NCI-H82 (cell line): ENCODE measurements at places on chromosomes 11 and 22.
A peak's percentile ranks its signal among the peaks of the same experiment; 100 is the strongest.

GRCh38 chr11:102421261-102421660, 31.3 kb downstream of the TMEM123 start:
- peak; percentile 76 for DNase-seq

DNA sequence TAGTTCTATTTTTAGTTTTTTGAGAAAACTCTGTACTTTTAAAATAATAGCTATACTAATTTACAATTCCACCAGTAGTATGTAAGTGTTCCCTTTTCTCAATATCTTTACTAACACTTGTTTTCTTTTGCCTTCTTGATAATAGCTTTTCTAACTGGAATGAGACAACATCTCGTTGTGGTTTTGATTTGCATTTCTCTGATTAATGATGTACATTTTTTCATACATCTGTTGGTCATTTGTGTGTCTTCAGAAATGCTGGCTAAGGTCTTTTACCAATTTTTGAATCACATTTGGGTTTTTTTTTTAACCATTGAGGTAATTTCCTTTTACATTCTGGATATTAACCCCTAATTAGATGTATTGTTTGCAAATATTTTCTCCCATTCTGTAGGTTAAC, 258.9 kb downstream of the DYNC2H1 start:
- DNase-seq = no peak

DNA sequence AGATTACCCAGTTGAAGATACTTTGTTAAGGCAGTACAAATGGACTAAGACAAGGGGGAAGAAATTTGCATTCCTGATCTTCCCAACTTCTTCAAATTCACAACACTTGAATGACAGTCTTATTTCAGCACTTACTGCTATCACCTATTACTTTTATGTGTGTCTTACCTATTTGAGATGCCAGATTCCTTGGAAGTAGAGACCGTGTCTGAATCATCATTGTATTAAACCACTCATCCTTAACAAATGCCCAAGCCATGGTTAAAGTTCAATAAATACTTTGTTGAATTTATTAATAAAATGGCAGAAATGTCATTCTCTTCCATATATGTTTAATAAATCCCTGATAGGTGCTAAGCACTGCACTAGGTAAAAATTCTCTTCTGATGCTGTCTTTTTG, 18.3 kb downstream of the SC5D start:
- no peak for DNase-seq

DNA sequence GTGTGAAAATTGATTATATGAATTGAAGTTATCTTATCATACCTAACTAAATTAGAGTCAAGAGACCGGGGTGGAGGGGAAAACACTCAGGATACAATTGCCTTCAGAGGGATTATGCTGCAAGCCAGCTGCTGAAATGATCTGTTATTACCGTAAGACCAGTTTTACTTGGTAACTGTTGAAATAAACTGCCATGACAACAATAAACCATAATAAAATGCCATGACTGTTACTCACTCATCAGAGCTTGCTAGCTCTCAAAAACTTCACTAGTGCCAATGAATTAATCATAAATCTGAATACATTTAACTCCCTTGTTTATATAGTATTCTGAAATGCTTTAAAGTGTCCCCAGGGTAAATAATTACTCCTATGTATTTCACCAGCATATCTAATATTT, 68.2 kb downstream of the CASP12 start:
- DNase-seq = peak; percentile 44

DNA sequence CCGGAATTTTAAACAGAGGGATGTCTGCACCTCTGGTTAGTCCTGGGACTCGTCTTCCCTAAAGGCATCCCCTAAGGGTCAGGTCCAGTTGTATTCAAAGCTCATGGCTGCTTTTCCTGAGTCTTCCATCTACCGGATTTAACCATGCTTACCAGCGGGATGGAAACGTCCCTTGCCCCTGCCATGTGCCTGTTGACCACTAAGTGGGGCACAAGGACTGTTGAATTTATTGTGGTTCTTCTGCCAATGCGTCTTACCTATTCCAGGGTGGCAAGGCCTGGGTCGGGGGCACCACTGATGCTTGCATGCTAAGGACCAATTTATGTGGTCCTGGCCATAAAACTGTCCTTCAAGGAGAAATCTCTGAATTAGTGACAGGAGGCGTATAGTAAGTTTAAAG, 25.6 kb downstream of the ANKRD42 start:
- DNase-seq = peak; percentile 50

- no peak for DNase-seq
Measured at GRCh38 chr11:15146271-15147003, 31.7 kb downstream of the INSC start.

DNA sequence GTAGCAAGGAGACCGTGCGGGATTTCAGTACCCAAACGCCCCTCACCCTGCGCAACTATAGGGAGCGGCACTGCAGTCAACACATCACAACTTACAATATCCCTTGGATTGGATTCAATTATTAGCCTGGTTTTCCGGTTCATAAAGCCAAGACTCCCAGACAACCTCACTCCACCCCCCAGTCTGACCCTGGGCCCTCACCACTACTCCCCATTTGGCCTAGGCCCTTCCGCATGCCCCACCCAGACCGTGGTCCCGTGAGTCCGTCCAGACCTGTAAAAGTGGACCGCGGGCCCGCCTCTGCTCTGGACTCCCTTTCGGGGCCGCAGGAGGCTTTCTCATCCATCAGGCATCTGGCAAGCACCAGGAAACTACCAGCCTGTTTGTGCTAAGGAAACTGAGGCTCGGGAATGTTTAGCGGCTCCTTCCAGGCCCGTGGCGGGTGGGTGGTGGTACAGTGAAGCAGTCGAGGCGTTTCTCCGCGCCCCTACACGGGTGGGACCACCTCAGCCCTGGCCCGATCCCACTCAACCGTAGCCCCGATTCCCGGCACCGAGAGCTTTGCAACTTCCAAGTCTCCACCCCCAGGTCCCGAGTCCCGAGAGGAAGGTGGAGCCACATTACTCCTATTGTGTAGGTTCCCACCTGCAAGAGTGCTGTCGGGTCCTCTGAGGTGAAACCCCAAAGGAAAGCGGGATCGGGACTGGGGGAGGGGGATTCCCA, 679 bp upstream of the DPP3 start:
- DNase-seq = peak; percentile 87

DNA sequence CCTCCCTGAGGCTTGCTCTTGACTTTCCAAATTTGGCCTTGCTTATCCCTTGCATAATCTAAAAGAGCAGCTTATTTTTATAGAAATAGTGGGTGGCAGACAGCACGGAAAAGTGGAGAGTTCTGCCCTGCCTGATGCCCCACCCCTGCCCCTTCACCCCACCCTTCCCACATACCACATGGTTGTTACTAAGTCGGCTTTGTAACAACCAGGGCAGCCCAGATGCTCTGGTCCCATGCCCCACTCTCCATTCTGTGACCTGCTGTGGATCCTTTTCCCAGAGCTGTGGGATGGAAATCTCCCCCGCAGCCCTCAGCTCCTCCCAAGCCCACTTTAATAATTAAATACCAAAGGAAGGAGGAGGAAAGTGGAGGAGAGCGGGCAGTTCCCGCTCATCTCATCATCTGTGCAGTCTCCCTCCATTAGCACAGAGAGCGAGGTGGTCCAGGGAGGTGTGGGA, 10.9 kb downstream of the MRGPRF start:
- DNase-seq = peak; percentile 17

DNA sequence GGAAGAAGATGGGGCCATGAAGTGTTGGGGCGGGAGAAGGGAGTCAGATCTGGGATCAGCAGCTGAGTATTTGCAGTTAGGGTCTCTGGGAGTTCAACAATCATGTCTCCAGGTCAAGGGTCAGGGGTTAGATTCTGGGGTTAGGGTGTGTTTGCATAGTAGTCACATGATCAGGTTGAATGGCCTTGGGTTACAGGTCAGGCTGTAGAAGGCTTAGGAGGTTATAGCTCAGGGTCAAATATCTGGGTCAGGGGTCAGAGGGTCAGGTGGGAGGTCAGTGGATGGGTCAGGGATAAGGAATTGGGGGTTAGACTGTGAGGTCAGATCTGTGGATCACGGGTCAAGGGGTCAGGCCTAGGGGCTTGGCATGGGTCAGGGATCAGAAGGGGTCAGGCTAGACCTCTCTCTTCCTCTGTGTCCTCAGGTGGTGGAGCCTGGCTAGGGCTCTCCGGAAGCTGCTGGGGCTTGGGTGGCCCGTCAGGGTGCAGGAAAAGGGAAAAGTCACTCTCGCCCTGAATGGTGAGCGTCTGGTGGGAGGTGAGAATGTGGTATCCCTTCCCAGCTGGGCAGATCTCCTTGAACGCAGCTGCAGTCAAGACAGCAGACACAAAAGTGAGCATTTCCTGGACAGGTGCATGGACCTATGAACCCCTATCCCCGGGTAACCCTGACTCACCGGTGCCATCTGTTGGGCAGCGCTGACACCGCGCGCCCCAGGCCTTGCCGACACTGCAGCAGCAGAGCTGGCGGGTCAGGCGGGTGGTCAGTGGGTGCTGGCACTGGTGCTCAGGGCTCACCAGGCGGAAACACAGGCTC, 6.4 kb downstream of the LTBP3 start:
- DNase-seq = peak; percentile 66

- peak; percentile 25 for DNase-seq
Measured at GRCh38 chr11:119339589-119340334, 921 bp downstream of the C1QTNF5 start.

- DNase-seq = no peak
Measured at GRCh38 chr22:37525073-37525745, 6.0 kb upstream of the CARD10 start.

DNA sequence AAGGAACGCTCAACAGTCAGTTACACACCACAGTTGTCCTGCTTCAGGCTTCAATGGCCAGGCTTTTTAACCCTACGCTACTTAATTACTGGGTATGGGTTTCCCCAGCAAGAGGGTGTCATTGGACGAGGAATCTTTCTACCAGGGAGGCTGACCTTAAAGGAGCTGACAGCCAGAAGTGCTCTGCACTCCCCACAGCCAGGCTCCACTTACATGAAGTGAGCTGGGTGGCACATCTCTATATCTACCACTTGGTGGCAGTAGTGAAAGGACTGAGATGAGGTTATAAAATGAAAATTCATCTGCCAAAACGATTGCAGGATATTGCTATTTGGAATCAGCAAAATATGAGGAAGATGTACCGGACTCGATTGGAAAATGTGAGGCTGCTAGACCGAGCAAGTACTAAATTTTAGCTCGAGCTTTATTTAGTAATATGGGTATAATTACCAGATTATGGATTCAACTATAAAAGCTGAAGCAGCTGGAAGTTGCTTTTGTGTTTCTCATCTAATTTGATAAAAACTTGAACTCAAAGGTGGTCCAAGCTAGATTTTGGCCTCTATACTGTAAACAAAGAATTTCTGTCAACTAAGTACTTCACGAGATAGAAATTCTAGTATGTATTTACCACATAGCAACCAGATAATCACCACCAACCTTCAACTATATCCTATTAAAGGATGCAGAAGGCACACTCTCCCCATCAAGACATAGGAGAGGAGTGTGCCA, 53.9 kb upstream of the CEP126 start:
- peak; percentile 57 for DNase-seq

- DNase-seq = no peak
Measured at GRCh38 chr11:44570411-44571155, 5.1 kb downstream of the CD82 start.

GRCh38 chr11:19181531-19182261, 20.1 kb downstream of the CSRP3 start:
- DNase-seq = no peak

- DNase-seq = no peak
Measured at GRCh38 chr11:27210531-27210930, 152.5 kb downstream of the CCDC34 start.

GRCh38 chr22:48886604-48887393, 940.9 kb downstream of the BRD1 start:
- no peak for DNase-seq

DNA sequence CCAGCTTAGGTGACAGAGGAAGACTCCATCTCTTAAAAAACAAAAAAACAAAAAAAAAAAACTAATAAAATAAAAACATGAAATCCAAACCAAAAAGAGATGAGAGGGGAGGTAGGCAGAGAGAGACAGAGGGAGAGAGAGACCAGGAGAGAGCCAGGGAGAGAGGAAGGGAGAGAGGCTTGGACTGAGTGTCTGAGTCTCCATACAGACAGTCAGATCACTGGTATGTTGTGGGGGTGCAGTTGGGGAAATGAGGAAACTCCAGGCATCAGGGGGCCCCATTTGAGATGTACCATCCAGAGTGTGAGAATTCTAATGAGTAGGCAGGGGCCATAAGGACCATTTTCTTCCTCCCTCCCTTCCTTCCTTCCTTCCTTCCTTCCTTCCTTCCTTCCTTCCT, 53.1 kb upstream of the SEPTIN5 start:
- DNase-seq = no peak

- no peak for DNase-seq
Measured at GRCh38 chr11:3201112-3201581, 17.5 kb downstream of the MRGPRG start.

GRCh38 chr11:83864412-83865057, 578.4 kb upstream of the CCDC90B start:
- no peak for DNase-seq

DNA sequence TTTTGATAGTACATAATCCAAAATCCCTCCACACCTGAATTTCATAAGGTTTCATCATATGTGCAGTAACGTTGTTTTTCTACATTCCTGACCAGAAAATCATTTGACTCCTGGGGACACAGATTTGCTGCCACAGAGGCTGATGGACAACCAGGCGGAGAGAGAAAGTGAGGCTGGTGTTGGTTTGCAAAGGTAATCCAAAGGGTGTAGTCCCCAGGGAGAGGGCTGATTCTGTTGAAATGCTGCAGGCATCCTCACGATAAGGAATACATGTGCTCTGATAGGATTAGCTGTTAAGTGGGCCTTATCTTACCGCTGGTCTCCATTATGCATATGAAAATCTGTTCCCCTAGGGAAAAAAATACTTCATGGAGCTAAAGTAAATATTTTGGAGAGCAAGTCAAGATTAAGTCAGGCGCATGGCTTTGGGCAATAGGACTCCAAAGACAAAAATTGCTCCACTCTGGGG, 8.1 kb downstream of the APOL6 start:
- peak; percentile 94 for DNase-seq

GRCh38 chr22:49628391-49629260, 199.0 kb downstream of the BRD1 start:
- DNase-seq = no peak

DNA sequence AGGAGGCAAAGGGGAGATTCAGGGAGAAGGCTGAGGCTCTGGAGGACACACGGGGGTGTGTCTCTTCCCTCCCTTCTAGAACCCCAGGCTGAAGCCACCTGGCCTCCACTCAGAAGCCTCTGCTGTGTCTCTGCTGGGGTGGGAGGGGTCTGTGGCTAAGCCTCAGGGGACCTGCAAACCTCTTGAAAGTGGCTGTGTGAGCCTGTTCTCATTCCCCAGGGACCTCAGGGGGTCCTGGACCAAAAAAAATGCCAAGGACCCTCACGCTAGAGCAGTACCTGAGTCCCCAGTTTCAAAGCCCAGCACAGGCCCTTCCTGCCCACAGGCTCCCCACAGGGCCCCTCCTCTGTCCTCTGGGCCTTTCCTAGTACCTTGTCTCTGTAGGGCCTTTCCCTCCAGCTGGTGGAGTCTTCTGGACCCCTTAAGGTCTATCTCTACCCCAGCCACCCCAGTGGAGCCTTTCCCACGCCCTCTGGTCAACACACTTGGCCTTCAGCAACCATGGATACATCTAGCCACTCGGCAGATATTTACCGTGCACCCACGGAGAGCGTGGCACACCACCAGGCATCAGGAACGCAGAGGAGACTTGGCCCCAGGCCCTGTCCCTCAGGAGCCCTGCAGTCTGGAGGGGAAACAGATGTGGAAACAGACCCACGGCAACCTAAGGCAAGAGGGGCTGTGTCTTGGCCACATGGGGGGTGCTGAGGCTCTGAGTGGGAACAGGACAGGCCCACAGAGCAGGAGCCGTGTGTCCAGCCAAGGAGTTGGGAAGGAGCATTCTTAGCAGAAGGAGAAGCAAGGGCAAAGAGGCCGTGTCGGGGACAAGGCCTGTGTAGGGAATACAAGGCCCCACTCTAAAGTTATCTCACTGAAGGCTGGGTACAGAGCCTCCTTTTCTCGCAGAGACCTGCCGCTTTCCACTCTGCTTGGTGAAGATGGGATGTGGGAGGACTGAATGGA, 18.5 kb downstream of the PLA2G6 start:
- DNase-seq = no peak
